ENCODE measurements at places on chromosomes 3 and 15. TPM values are rescaled to one million over a fixed set of nuclear protein-coding genes. Genes with fewer than 3 reads are reported as not detected.

GRCh38 chr15:92053753-92054316 lies 200.3 kb downstream of the SLCO3A1 start:
- DNase-seq, result no peak

GRCh38 chr3:126924458-126924857 lies 58.5 kb upstream of the PLXNA1 start:
- no peak for DNase-seq

C15orf40 gene
- 34.0 TPM for total RNA-seq

GPR62 gene
- total RNA-seq, result not detected

DNA sequence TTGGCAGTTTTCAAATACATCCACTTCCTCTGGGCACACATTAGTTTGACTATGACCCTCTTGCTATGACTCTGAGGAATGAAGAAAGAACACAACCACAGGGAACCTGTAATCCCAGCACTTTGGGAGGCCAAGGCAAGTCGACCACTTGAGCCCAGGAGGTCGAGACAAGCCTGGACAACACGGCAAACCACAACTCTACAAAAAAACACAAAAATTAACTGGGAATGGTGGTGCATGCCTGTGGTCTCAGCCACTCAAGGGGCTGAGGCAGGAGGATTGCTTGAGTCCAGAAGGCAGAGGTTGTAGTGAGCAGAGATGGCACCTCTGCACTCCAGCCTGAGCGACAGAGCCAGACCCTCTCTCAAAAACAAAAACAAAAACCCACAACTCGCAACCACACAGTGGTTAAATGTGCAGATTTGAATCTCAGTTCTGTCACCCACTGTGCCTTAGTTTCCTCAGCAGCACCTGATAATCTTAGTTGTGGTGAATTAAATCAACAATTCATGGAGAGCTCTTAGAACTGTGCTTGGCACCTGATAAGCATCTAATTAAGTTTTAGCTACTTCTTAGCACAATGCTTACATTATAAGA lies 65.7 kb downstream of the MYLK start:
- DNase-seq, result no peak

NIT2 gene
- 57.4 TPM for total RNA-seq

GLDN gene
- not detected for total RNA-seq

DNA sequence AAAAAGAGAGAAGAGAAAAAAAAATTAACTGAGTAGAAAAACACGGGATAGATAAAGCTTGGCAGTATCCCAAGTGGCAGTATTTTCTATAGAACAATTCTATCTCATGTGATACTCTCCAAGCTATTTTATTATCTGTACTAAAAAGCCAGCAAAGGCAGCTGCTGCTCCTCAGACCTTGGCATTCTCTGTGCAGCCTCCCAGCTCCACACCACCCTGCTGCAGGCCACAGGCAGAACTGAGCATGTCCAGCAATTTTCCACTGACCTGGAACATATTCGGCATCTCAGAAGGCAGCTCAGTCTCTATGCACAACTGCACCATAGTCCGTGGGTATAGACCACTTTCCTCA lies 1161.4 kb downstream of the IGSF11 start:
- no peak for DNase-seq

CCPG1 gene
- total RNA-seq, result 54.6 TPM

GP5 gene
- 0.21 TPM for total RNA-seq
